Transverse colon (tissue), 4 donors: ENCODE measurements at places on chromosomes 7 and 10.

- DNase-seq: no peak
These were observed 13.4 kb downstream of the HNRNPF start for GRCh38 chr10:43395571-43396060.

DNA sequence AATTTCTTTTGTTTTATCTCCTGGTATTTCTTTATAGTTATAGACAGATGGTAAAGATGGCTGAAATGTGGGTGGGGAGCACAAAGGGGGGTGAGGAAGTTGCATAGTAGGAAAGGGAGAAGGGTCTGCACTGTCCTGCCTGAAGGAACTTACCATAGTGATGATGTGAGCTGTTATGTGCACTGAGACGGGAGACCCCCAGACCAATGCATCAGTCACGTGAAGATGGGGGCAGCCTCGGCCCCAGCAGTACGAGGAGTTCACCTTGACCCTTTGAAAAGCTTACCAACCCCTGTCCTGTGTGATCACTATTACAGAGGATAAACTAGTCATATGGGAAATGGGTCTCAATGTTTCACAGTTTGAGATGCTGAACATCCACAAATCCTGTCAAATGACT is 316.3 kb downstream of the TNS3 start:
- no peak for DNase-seq

DNA sequence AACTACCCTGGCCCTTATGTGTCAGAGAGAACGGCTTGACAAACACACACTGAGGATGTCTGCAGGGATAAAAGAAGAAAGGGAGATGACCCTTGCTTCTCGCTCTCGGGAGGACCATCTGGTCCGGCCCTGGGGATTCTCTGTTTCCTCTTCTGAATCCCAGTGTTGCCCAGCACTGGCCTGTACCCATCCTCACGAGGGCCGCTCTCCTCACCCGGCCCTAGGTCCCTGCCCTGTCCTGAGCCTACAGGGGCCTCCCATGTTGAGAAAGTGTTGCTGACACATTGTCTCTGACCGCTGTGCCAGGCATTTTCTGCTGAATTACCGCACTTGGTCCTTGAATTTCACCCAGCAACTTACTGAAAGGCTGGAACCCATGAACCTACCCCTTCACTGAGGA is 171.9 kb upstream of the LANCL2 start:
- no peak for DNase-seq

DNA sequence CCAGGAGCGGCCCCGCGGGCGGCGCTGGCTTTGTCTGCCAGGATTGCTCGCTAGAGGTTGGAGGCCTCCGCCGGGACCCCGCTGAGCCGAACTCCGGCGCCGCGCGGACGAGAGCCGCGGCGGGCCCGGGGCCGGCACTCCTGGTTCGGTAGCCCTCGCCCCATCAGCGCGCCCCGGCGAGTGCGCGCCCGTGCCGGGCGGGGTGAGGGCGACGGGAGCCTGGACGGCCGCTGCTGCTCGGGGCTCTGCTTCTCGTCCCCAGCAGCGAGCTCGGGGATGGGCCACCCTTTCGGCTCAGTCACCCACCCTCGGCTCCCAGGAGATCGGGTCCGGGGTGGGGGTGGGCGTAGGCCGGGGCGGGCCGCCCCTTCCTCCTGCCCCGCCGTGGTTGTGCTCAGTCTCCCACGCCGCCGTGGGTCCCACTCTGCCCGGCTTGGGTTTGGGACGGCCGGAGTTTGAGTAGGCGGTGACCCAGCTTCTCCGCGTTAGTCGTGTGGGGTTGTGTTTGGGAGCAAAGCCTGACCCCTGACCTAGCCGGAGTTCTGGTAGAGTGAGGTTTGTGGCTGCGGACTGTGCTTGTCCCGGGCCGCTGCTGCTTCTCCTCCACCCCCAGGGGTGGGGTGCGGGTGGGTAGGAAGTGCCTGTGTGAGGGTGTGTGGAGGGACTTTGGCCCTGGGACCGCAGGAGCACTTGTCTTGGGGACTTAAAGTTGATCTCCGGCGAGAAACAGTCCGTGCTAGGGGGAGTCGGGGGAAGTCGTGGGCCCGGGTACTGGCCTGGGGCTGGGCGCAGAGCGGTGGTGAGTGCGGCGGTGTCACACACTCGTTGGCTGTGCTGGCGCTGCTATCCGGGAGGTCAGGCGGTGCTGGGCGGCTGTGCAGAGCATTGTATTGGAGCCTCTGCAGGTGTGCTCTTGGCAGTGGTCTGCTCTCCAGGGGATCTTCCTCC is 677 bp downstream of the TSPAN14 start:
- DNase-seq: peak; percentile 86

- DNase-seq: peak; percentile 90
These were observed 42.8 kb downstream of the FOXL3 start for GRCh38 chr7:332646-333392.

DNA sequence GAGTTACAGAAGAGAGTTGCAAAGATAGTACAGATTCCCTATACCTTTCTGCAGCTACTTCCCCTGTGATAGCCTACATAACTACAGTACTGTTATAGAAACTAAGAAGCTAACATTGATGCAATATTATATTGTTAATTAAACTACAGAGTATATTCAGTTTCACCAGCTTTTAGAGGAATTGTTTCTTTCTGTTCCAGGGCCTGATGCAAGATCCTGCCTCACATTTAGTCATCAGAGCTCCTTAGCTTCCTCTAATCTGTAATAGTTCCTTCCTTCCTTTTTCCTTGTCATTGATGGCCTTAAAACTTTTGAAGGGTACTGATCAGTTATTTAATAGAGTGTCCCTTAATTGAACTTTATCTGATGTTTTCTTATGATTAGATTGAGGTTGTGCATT is 56.8 kb downstream of the SDHAF3 start:
- DNase-seq: no peak

DNA sequence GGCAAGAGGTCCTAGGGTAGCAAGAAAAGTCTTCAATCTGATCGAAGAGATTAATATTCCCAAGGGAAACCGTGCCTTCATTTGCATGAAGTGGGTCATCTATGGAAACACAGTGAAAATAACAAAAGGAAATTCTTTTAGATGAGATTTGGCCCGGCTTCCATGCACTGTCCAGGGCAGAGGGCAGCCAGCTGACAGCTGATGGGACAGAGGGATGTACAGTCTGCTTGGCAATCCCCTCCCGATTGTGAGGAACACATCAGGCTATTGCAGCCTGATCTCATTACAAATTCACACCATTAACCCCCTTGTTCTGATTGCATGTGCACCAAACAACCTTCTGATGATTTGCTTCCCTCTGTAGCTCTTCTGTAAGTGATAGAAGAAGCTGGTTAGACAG is 105.3 kb downstream of the FRMD4A start:
- DNase-seq: no peak

GRCh38 chr7:44348300-44348699 is 22.9 kb upstream of the CAMK2B start:
- no peak for DNase-seq

GRCh38 chr7:28002638-28003037 is 178.0 kb downstream of the JAZF1 start:
- no peak for DNase-seq

DNA sequence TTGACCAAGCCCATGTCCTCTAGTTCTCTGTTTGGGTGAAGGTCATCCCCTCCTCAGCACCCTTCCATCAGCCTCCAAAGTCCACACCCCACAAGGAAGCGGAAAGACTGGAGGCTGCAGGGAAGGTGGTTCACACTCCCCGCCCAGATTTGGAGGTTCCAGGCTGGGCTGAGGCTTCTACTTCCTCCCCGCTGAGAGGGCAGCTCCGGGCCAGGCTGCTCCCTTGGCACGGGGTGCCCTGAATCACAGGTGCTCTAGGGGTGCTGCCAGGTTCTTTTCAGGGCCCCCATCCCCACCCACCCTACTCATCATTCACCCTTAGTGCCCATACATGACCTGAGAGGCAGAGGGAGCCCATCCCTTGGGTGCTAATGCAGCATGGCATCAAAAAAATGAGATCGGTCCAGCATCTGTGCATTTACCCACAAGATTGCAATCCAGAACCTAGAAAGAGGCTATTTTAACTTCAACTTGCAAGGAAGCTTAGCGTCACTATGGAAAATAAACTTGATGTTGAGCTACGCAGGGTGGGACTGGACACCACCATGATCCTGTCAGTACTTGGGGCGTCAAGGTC is 47.3 kb upstream of the ZMIZ1 start:
- no peak for DNase-seq

DNA sequence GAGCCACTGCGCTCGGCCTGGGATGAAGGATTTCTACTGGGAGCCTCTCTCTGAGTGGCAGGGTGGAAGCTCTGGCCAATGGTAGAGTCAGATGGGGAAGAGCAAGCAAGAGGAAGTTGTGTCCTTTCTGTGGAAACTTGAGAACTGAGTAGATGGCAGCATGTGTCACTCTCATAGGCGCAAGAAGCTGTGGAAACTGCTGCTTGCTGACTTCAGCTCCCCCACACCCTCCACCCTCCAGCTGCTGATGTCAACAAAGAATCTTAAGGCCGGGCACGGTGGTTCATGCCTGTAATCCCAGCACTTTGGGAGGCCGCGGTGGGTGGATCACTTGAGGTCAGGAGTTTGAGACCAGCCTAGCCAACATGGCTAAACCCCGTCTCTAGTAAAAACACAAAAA is 39.8 kb upstream of the SRGN start:
- DNase-seq: no peak

DNA sequence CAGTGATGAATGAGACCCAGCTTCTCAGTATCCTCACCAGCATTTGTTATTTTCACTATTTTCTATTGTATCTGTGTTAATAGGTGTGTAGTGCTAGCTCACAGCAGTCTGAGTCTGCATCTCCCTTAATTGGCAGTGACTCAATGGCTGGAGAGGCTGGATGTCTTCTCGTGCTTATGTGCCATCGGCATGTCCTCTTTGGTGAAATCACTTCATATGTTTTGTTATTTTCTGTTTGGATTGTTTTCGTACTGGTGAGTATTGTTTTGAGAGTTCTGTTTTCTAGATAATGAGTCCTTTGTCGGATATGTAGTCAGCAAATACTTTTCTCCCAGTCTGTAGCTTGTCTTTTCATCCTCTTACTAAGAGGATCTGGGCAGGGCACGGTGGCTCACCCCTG is 66.1 kb downstream of the AMZ1 start:
- no peak for DNase-seq

GRCh38 chr10:124728071-124728829 is 15.9 kb downstream of the FAM53B start:
- peak; percentile 39 for DNase-seq

DNA sequence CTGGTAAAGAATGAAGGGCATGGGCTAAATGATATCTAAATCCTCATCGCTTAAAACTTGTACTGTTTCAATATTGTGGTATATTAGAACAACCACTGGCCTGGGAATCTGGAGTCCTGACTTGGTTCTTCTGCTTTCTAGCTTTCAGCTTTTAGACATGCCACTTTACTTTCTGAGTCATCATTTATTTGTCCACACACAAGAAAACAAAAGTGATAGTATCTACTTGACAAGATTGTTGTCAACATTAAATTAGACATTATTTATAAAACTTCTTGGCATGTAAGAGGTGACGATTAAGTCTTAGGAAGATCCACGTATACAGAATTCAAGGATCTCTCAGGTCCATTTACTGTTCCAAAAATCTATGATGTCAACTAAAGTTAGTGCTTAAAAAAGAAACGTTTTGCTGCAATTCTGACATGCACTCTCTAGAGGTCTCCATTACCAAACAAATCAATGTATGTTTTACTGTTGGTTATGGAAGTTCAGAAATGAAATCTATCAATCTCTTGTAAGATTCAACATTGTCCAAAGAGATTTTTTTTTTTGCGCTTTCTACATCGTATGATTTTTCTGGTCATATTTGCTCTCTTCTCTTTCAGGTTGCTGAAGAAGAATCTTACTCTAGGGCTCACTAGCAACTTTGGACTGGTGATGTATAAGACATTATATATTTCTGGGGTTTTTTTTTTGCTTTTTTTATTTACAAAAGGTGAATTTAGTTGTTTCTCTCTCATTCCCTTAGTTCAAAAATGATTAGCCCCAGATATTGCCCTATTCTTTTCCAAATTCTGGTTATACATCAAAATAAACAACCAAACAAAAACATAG is 53.6 kb upstream of the DYNC1I1 start:
- no peak for DNase-seq

GRCh38 chr7:105047932-105048331 is 33.9 kb downstream of the KMT2E start:
- DNase-seq: no peak

DNA sequence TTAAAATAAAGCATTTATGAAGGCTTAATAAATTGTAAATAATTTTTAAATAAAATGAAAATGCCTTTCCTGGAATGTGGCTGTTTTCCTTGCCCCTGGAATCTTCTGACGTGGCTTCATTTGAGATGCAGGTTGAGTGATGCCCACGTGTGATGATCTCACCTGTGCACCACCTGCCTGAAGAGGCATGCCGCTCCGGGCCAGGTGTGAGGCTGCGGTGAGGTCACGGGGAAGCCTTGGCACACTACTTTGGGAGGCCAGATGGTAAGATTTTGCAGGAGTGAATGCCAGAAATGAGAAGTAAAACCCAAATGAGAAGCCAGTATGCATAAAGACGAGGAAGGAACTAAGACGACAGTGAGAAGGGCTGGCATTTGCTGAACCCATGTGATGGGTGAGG is 36.2 kb downstream of the GOT1 start:
- no peak for DNase-seq

DNA sequence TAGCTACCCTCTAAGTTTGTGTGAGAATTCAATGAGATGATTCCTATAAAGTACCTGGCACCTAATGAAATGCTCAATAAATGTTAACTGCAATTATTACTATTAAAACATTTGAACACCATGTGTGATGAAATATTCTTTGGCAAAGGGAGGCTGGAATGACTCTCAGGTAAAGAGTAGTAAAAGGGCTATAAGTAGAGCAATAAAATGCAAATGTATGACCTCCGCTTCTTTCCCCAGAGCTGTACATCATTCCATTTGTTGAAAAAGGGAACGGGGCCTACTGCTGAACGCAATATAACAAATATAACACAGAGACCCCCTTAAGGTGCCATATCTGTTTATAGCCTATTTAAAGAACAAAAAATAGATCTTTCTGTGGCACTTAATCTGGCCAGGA is 27.8 kb downstream of the CELF2 start:
- DNase-seq: no peak

DNA sequence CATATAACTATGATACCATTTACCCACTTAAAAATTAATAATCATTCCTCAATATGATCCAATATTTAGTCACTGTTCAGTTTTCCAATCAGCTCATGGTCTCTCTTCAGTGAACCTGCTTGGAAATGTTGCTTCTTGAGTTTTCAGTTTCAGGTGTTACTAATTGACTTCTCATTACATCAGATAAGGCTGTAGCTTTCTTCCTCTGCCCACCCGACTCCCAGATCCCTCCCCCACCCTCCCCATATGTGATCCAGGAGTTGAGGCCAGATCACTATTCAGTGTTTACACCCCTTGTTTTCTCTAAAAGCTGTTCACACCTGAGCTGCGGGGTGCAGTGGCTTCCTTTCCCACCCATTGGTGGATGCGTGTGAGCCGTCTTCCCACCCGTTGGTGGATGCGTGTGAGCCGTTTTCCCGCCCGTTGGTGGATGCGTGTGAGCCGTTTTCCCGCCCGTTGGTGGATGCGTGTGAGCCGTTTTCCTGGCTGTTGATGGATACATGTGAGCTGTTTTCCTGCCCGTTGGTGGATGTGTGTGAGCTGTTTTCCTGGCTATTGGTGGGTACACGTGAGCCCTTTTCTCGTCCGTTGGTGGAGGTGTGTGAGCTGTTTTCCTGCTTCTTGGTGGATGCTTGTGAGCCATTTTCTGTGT is 3.2 kb upstream of the MTG1 start:
- no peak for DNase-seq

GRCh38 chr10:59622320-59623132 is 87.1 kb downstream of the SLC16A9 start:
- DNase-seq: peak; percentile 42
